SIG-M5 (cell line): ENCODE measurements at places on chromosomes 13 and 19.

DNA sequence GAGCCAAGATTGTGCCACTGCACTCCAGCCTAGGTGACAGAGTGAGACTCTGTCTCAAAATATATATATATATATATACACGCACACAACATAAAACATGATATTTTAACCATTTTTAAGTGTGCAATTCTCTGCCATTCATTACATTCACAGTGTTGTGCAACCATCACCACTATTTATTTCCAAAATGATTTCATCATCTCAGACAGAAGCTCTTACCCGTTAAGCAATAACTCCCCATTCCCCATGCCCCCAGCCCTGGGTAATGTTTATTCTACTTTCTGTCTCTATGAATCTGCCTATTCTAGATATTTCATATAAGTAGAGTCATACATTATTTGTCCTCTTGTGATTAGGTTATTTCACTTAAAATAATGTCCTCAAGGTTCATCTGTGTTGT lies 20.3 kb downstream of the WDR88 start:
- no peak for DNase-seq

DNA sequence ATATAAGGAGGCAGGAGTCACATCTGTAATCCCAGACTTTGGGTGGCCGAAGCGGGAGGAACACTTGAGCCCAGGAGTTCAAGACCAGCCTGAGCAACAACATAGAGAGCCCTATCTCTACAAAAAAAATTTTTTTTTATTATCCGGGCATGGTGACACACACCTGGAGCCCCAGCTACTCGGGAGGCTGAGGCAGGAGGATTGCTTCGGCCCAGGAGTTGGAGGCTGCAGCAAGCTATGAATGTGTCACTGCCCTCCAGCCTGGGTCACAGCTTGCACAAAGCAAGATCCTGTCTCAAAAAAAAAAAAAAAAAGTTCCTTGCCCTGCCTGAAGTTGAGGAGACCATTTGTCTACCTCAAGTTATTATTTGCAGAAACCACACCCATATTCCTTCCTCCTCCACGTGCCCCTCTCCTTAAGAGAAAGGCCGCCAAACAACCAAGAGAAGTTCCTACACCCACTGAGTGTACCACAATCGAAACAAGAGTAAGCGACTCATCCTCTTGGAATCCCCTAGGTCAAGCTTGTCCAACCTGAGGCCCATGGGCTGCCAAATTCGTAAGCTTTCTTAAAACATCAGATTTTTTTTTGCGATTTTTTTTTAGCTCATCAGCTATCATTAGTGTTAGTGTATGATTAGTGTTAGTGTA lies 2.2 kb downstream of the ABCC4 start:
- DNase-seq, result no peak

DNA sequence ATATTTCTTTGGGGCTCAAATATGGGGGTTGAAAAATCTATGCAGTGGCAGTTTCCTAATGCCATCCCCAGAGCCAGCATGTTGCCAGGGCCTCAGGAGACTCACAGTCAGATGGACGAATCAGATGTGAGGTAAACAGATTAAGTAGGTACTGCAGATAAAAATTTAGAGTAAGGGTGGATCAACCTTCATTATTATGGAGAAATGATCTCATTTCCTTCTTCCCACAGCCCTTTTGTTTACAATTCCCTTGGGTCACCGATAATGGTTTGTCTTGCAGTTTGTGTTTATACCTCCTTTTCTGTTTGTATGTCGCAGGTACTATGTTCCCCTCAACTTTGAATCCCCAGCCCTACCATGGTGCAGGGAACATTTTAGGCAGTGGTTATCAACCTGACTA lies 20.0 kb downstream of the DIAPH3 start:
- DNase-seq, result no peak

- DNase-seq, result no peak
These were observed 56.1 kb downstream of the KL start for GRCh38 chr13:33072282-33072681.

GRCh38 chr13:24223341-24224231 lies 63.1 kb downstream of the SPATA13 start:
- no peak for DNase-seq

GRCh38 chr13:113782472-113782871 lies 23.4 kb downstream of the TMEM255B start:
- no peak for DNase-seq

GRCh38 chr19:50963381-50963780 lies 6.0 kb downstream of the KLK6 start:
- no peak for DNase-seq

DNA sequence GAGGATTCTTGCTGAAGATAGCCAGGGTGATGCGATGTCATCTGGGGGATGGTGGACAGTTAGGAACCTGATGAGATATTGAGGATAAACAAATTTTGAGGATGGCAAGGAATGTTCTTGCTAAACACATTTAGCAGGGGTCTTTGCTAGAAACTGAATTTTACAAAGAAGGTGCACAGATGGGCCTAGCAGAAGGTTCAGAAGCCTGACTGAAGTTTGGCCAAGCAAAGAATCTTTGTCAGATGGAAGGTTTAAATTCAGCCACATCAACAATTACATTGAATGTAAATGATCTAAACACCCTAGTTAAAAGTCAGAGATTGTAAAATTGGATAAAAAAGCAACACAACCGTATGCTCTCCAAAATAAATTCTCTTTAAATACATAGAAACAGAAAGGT lies 68.8 kb downstream of the WASF3 start:
- no peak for DNase-seq

GRCh38 chr19:49327878-49328544 lies 3.0 kb upstream of the SLC6A16 start:
- DNase-seq, result no peak

DNA sequence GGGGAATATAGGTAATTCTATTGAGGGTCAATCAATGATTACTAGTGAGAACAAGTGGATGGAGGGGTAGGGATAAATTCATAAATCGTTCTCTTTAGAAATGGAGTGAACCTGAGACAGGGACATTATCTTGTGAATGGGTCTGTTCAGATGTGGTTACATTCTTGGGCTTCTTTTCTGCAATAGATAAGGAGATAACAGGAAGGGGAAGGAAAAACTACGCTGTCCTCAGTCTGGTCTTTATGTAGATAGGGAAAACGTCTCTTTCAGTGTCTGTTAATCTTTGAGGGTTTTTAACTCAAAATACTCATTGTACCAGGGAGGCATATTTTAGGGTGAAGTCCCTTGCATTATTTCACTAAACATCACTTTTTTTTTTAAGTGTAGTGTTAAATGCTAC lies 266.7 kb upstream of the MAB21L1 start:
- no peak for DNase-seq

DNA sequence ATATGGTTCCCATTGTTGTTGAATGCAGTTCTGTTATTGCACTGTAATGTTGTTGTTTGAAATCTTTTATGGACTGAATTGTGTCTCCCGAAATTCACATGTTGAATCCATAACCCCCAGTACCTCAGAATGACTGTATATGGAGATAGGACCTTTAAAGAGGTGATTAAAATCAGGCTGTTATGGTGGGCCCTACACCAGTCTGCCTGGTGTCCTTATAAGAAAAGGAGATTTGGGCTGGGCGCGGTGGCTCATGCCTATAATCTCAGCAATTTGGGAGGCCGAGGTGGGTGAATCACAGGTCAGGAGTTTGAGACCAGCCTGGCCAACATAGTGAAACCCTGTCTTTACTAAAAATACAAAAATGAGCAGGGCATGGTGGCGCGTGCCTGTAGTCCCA lies 7.4 kb downstream of the CXCL17 start:
- DNase-seq, result no peak

DNA sequence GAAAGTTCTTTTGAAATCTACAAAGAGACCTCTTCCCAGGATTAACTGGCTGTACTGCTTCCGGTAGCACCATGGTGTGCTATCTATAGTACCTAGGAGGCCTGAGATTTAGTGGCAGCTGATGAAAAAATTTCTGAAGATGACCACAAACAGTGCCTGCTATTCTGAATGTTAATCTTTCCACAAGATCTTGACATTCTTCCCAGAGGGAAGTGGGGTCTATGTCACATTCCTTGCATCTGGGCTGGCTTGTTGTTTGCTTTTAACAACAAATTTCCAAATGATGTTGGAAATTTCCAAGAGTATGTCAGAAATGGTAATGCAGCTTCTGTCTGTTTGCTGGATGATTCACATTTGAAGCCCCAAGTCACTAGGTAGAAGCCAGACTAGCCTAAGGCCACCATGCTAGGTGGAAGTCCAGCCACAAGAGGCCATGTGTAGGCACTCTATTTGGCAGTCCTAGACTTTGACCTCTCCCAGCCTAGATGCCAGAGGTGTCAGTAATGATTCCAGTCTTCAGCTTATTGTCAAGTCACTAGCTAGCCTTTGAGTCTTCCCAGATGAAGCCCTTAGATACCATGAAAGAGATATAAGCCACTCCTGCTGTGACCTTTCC lies 22.1 kb downstream of the SPART start:
- no peak for DNase-seq

- no peak for DNase-seq
These were observed 201.5 kb upstream of the CSNK1A1L start for GRCh38 chr13:37306778-37307544.

DNA sequence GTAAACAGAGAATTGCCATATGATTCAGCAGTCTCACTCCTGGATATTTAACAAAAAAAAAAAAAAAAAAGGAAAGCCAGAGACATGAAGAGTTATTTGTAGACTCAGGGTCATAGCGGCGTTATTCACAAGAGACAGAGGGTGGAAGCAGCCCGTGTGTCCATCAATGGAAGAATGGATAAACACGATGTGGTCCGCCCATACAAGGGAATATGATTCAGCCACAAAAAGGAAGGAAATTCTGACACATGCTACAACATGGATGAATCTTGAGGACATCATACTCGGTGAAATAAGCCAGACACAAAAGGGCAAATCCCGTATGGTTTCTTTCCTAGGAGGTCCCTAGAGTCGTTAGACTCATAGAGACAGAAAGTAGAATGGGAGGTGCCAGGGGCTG lies 14.8 kb downstream of the ACSBG2 start:
- DNase-seq, result no peak

- DNase-seq, result no peak
These were observed 88.6 kb downstream of the DCT start for GRCh38 chr13:94390881-94391280.

- DNase-seq, result no peak
These were observed 99.3 kb downstream of the DOCK9 start for GRCh38 chr13:98878486-98879126.

DNA sequence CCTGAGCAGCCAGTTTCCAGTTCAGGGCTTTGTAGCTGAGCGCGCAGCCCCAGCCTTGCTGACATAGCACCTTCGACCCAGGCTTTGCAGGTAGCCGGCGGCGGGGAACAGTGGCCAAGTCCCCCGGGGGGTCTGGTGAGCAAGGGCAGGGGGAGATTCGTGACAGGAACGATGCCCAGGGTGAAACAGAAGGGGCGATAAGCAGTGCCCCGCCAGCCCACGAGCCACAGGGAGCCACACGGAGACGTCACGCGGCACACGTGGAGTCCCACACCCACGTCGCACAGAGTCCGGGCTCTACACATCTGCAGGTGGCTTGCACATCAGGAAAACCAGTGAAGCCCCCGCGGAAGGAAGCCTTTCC lies 127.2 kb downstream of the SOX1 start:
- no peak for DNase-seq

DNA sequence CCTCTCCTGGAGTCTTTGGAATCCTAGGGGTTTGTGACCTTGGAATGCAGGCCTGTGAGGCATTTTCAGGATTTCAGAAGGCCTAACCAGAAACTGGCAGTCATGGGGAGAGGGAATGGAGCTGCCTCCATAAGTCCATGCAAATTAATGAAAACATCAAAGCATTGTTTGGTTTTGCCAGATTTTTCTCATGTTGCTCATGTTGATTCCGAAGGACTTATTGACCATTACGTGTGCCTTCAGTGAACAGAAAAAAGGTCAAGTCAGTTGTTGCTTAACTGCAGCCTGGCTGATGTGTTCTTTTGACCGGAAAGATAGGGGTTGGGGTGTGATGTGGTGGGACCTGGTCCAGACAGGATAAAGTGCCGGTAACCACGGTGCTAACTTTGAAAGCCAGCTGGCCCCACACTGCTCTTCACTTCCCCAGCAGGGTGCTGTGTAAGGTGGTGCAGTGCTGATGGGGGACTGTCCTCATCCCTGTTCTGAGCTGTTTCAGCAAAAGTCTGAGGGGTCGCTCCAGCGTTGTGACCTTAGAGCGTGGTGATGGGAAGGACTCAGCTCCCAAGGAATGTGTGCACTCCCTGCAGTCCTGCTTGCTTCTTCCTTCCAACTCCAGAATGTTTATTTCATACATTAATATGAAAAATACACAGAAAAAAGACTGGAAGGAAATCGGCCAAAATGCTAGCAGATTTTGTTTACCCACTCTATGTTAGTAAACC lies 3.5 kb downstream of the RNF113B start:
- DNase-seq, result no peak

GRCh38 chr13:52978989-52979388 lies 49.6 kb upstream of the OLFM4 start:
- DNase-seq, result no peak

GRCh38 chr13:21233086-21233485 lies 56.6 kb downstream of the MRPL57 start:
- no peak for DNase-seq

- DNase-seq, result no peak
These were observed 4.2 kb downstream of the ARHGAP45 start for GRCh38 chr19:1070931-1071791.

DNA sequence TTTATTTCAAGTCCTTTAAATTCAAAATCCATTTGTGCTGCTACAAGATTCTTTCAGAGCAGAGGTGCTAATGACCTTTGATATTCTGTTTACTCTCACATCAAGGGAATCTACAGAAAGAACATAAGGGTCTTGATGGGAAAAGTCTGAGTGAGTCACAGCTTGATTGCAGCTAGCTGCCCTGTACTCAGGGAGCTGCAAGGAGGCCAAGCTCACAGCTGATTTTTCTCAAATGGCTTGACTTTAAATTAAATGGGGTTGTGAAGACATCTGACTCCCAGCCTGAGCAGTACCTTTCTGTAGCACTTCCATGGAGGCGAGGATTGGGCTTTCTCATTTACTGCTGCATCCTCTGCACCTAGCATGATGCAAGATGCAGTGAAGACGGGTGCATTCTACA lies 62.5 kb downstream of the RAP2A start:
- DNase-seq, result no peak

DNA sequence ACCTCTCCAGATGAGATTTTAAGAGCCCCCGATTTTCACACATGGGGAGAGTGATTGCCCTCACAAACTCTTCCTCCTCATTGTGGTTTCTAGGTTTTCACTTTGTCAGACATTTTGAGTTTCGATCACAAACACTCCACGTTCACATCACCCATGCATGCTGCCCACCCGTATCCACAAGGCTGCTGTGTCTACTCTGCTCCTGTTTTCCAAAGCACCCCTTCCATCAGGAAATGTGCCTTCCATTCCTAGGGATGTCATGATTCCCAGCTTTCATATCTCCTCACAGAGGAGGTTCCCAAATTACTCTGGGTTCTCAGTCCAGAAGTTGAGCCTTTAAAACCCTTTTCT lies 45.8 kb upstream of the CEACAM21 start:
- DNase-seq, result no peak
